ENCODE measurements at places on chromosomes 6 and 20.

DNA sequence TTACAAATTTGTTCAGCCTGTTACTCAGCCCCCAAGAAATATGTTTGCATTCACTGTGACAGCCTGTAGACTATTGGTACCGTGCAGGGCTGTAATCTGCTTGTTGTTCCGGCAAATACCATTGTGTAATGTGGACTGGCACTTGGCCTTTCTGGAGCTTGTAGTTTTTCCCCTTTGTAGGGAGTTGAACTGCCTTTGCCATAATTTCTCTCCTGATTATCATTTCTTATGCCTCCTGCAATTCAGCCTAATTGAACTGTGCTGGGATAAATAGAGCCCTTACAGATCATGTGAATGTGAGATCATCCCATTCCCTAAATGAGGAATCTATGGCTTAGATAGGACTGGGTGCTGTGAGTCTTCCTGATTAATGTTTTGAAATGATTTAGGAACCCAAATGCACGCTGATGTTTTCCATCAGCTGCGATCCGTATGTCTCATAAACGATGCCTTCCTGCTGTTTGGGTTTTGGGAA, 185.1 kb downstream of the JARID2 start:
- no peak for DNase-seq

GRCh38 chr6:3165631-3166534, 8.5 kb upstream of the TUBB2A start:
- DNase-seq = no peak

DNA sequence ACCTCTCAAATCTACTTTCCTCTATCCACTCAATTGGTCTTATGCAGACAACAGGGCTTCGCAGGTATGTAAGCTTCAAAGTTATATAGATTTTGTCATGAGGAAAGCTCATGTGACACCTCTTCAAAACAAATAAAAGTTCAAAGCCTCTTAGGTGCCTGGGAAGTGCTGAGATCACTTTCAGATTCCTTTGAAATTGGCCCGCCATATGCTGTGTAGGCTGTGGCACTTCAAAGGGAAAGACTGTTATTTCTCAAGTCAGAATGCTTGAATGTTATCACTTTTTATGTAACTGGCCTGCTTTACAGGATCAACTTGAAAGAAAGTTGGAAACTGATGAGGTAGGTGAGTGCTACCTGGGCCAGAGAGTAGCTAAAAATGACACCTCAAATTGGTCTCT, 67.1 kb upstream of the GFRAL start:
- no peak for DNase-seq

- no peak for DNase-seq
These were observed 36.1 kb upstream of the TGM3 start for GRCh38 chr20:2259731-2260130.

- DNase-seq = no peak
These were observed 216.2 kb downstream of the FOXC1 start for GRCh38 chr6:1825926-1826325.

GRCh38 chr6:127792616-127793015, 108.2 kb downstream of the THEMIS start:
- DNase-seq = no peak

GRCh38 chr6:154933181-154933827, 61.8 kb upstream of the TIAM2 start:
- DNase-seq = no peak

DNA sequence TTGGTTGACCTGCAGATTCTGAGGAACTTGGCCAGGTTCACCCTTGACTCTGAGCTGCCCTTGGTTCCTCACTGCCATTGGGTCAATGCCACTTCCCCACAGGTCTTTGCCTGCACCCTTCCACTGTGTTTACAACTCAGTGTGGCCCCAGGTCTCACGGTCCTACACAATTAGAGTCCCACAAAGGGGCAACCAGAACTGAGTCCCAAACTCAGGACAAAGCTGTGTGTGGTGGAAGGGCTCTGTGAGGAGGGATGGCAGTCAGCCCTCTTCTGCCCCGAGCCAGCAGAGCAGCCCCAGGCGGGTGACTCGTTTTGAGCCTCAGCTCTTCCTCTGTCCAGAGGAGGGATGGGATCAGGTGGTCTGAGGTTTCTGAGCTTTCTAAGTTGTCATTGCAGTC, 69.5 kb downstream of the NPEPL1 start:
- no peak for DNase-seq

DNA sequence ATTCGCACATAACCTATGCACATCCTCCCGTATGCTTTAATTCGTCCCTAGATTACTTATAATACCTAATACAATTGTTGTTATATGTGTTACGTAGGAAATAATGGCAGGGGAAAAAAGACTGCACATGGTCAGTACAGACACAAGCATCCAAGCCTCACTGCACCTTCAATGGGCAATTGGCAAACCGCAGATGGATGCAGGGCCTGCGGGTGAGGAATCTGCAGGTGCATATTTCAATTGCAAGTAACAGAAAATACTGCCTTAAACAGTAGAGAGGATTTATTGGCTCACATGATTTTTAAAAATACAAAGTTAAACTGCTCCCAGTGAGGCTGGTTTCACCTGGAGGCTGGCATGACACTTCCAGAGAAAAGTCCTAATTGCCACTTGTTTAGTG, 142.1 kb upstream of the MLN start:
- no peak for DNase-seq

- no peak for DNase-seq
These were observed 126.8 kb upstream of the BEND6 start for GRCh38 chr6:56827908-56828649.

DNA sequence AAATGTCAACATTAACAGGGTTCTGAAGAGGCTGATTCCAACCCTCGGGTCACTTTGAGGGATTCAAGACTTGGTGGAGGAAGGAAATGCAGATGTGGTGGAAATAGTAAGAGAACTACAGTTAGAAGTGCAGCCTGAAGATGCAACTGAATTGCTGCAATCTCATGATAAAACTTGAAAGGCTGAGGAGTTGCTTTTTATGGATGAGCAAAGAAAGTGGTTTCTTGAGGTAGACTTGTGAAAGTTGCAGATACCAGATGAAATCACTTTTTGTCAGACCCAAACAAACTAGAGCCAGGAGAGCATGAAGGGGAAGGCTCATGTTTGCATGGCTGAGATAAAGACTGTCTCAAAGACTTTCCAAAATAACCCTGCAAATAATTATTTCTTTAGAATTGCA, 16.2 kb downstream of the ANKRD6 start:
- DNase-seq = no peak

DNA sequence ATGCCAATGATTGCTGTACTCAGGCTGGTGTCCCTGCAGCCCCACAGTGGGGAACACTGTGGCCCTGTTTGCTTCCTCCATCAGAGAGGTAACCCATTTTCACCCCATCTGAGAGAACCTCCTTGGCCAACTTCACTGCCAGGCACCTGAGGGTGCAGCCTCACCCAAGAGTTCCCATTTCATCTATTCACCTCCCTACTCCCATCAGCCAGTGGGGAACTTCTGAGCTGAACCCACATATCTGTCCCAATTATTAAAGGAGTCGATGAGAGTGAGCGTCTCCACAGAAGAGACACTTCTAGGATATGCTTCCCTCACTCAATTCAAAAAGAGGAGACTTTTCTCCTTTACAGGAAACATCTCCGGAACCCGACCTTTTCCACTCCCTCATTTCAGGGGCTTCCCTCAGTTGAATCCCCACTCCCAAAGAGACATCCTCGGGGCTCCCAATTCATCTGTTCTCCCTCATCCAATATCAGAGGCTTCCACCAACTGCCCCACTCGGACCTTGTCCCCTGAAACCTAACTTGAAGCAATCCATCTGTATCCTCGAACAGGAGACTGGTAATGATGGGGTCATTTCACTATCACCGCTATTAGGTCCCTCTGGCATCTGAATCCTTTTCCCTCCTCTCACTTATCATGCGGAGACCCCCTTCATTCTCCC, 988 bp downstream of the UBE2V1 start:
- DNase-seq = no peak

DNA sequence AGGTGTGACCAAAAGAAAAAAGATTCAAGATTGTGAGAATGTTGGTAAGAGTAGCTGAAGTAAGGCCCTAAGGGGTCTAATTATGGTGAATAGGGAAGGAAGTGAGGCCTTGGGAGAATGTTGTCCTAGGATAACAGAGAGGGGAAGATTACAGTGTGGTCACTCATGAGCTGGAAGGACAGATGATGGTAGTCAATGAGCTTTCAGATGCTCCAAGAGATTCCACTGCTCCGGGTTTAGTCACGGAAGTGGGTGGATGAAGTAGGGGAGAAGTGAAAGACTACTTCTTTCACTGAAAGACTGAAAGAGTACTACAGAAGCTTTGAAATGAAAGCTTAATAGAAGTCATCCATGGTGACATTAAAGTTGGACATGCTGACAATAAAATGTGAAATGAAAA, 108.5 kb downstream of the MMS22L start:
- DNase-seq = no peak

GRCh38 chr6:133546098-133546497, 304.9 kb downstream of the EYA4 start:
- DNase-seq = no peak

GRCh38 chr6:16206595-16207037, 31.8 kb upstream of the GMPR start:
- peak; percentile 58 for DNase-seq

DNA sequence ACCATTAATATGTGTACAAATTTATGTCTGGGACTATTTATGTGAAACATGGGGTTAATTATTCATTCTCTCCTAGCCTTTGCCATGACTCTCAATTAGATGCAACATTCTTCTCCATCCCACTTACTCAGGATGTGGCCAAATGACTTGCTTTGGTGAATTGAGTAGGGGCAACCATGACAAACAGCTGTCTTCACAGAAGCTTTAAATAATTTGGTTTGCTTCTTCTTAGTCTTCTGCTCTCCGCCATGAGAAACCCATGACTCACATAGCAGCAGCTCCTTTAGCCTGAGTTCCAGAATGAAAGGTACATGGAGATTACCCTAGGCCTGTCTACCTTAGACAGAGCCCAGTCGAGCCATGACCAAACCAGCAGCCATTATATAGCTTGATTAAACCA, 74.7 kb downstream of the FRK start:
- no peak for DNase-seq

DNA sequence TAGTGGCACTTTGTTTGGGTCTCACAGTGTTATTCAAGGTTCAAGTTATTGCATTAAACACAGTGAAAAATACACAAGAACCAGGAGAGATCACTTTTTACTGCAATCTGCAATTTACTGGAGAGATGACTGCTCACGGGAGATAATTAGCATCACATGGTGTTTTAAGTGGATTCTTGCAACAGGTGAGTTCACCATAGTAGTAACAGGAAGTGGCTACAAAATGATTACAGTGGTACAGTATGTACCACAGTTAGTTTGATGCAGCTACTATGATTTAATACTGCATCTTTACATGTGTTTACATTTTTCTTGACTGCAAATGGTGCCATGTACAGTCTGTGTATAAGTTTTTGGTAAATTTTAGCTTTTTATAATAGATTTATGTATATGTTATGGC, 96.5 kb upstream of the SCP2D1 start:
- no peak for DNase-seq

DNA sequence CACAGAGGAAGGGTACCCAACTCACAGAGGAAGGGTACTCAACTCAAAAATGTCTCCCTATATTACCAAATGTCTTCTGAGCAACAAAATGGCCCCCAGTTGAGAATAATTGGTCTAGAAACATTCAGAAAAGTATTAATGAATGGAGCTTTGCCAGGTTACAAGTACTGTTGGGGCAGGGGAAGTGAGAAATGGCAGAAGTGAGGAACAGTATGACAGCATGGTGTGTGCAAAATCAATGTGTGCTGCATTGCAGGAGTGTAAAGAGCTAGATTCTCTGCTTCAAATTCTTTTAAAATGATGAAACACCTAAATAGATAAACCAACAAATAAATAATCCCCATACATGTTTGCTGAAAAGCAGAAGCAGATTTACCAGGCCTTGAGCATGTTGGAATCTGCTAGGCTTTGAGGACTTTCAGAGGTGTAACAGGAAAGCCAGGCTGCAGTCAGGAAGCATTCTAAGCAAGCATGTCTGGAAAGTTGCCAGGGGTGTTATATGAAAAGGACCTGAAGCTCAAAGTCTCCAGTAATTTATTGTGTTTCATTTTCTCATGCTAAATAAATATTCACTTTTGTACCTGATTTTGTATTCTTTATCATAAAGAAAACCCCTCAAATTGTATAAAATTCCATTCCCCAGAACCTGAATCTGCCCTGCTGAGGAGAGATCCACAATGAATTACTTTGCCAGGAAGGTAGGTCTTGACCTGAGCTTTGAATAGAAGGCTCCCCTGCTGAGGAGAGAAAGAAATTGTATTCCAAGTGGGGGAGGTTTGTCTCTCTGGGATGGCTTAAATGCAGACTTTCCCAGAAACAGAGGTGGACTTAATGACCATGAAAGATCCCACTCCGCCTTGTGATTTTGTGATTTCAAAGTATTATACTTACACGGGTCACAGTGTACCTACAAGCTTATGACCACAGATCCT, 265.0 kb upstream of the MARCKS start:
- DNase-seq = no peak

DNA sequence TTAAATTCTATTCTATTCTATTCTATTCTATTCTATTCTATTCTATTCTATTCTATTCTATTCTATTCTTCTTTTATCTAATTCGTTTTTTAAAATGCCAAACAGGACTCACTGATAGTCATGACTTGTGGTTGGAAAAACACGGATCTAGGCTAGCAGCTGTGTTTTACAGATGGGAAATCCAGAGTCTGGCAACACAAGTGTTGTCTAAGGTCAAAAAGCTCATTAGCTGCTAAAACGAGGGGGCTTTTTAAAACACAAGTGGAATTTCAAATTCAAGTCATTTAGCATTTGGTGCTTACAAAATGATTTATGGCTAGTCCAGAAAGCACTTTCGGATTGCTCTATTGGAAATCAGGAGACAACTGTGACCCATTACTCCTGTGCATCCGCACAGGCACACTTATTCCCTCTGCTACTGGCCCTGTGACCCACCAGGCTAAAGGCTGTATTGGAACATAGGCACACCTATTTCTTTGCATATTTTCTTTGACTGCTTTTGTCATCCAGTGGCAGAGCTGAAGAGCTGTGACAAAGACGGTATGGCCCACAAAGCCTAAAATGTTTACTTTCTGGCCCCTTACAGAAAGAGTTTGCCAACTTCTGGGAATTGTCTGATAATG, 17.8 kb upstream of the MLIP start:
- DNase-seq = no peak

- no peak for DNase-seq
These were observed 131.6 kb upstream of the TAB2 start for GRCh38 chr6:149185799-149186357.

- no peak for DNase-seq
These were observed 41.8 kb upstream of the GABRR1 start for GRCh38 chr6:89258912-89259311.

All from HS-27A (cell line).